ENCODE measurements at places on chromosomes 7 and 10. TPM values are rescaled to one million over a fixed set of nuclear protein-coding genes. Genes with fewer than 3 reads are reported as not detected.

Gene FANK1
- 1.9 TPM for total RNA-seq

Gene LOXL4
- 20.8 TPM for total RNA-seq

Gene HOXA1
- total RNA-seq, result 0.83 TPM

Gene OR2A1
- not detected for total RNA-seq

Gene MICALL2
- 6.6 TPM for total RNA-seq

Gene MMRN2
- total RNA-seq, result 0.56 TPM

Gene SPRN
- total RNA-seq, result 0.36 TPM

Gene GOT1
- 46.1 TPM for total RNA-seq

Gene NPVF
- not detected for total RNA-seq

Gene PNLIPRP1
- total RNA-seq, result not detected

Gene GRID1
- total RNA-seq, result not detected

Gene CUBN
- 0.83 TPM for total RNA-seq

Gene OPN4
- total RNA-seq, result not detected

Gene LLCFC1
- not detected for total RNA-seq

Gene MYL10
- not detected for total RNA-seq

Gene PDZD8
- total RNA-seq, result 22.5 TPM

Gene TEX47
- not detected for total RNA-seq

All from IMR-90 (cell line).